Ureter (tissue), 1 donor: ENCODE measurements at places on chromosomes 11 and 22. TPM values are rescaled to one million over a fixed set of nuclear protein-coding genes. Genes with fewer than 3 reads are reported as not detected.

GRCh38 chr11:61978703-61979661 is 11.5 kb upstream of the FTH1 start:
- no peak for DNase-seq

DNA sequence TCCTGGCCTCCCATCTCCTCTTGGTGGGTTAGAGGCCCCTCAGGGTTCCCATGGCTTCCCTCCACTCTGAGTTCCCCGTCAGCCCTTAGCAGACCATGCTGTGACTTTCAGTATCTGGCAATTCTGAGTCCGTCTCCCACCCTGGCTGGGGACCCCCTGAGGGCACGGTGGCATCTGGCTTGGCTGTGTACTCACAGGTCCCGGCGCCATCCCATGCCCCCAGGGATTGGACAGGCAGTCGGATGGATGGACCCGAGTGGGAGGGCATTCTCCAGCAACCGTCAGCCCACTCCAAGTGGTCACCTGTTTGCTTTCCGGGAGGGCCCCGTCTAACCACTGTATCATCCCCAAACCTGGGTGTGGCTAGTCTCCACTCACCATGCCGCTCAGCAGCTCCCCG is 24.0 kb upstream of the ABCC8 start:
- no peak for DNase-seq

GRCh38 chr11:71269603-71270511 is 17.5 kb upstream of the SHANK2 start:
- peak; percentile 38 for DNase-seq

GRCh38 chr11:2898366-2899079 is 12.9 kb upstream of the CDKN1C start:
- DNase-seq: peak; percentile 78

GRCh38 chr11:125701858-125702621 is 21.4 kb upstream of the ACRV1 start:
- no peak for DNase-seq

DNA sequence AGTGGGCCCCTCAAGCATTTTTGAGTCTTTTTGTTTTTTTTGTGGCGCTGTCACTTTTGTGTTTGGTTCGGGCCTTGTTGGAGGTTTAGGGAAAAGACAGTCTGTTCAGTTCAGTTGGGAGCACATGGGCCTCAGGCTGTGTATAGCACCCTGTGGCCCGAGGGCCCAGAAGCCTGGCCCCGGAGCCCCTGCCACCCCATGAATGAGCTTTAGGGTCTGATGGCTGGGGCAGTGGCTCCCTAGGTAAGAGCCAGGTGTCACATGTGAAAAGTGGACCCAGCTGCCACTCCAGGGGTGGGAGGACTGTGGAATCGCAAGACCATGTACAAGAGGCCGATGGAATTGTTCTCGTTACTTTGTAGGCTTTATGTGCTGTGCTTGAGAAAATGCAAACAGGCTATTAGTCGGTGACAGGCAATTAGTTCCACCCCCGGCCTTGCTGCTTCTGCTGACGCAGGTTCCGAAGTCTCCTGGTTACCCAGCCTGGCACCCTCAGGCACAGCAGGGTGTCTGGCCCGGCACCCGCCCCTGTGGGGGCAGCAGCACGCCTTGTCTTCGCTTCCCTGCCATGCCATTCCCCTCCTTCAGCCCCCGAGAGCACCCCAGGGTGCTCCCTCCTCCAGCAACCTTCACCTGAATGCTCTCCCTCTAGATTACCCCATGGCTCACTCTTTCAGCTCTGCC is 38.2 kb upstream of the PARVG start:
- DNase-seq: no peak

GRCh38 chr11:11985016-11985715 is 23.3 kb downstream of the DKK3 start:
- no peak for DNase-seq

DNA sequence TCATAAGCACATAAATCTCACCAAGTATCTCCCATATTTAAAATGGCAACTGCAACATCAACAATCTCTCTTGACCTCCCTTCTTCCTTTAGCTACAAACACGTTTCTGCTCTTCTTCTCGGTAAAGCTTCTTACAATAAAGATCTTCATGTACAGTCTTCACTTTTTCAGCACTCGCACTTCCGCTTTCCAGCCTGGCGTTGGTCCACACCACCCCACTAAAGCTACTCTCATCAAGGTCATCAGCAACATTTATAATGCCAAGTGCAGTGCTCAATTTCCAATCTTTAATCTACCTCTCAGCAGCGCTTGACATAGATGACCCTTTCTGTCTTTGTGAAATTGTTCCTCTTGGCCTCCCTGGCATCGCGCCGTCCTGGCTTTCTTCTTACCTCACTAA is 33.6 kb downstream of the NTM start:
- no peak for DNase-seq

DNA sequence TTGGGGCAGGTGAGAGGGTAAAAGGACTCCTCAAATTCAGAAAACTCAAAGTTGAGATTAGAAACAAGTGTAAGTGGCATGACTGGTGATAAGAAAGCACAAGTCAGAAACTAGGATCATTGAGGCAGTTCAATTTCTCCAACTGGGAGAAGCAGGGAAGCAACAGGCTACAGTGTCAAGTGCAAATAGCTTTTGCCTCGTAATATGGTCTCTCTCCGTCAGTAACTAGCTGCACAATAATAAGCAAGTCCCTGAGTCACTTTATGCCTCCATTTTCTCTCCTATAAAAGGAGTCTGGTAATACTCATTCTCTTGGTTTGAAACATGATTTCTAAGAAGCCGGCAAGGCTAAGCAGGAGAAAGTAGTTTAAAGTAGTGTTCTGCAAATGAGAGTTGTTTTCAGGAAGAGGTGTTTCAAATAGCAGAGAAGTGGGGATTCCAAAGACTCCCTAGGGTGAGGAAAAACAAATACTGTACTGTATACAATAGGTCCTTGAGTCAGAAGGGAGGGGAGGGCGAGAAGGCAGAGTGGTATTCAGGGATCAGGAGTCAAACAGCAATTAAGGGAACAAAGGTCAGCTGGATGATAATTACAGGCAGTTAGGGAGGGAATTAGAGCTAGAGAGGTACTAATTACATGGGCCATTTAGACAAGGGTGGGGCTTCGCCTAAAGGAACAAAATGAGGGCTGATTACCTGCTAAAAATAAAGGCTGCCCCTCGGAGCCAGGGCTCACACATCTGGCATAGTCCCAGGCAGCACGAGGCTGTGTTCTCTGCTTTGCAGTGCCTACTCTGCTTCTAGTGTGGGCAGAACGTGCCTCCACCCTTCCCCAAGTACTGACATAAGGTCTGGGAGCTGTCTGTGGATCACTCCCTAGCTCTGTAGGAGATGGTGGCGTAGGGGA is 96.0 kb upstream of the BDNF start:
- no peak for DNase-seq

GRCh38 chr22:42399315-42400271 is 32.6 kb downstream of the NFAM1 start:
- DNase-seq: no peak

SBF2 gene
- 90.7 TPM for total RNA-seq

TRPC6 gene
- total RNA-seq: 5.8 TPM

BTBD18 gene
- not detected for total RNA-seq

MMP27 gene
- not detected for total RNA-seq

FGF3 gene
- total RNA-seq: not detected

CASP12 gene
- 1.4 TPM for total RNA-seq
